ENCODE measurements at places on chromosomes 3 and 15. TPM values are rescaled to one million over a fixed set of nuclear protein-coding genes. Genes with fewer than 3 reads are reported as not detected.

- no peaks in the 10 kb centered on the region for H3K36me3 ChIP-seq
- no peak for DNase-seq
- H3K27me3 ChIP-seq: no peaks in the 10 kb centered on the region
- H3K4me1 ChIP-seq: no peaks in the 10 kb centered on the region
Measured at GRCh38 chr3:143825513-143825912, 22.8 kb downstream of the SLC9A9 start.

SENP5 gene
- 26.9 TPM for total RNA-seq

- no peak overlapping the region for H3K27ac ChIP-seq
- H3K27me3 ChIP-seq: no peaks in the 10 kb centered on the region
- no peak for DNase-seq
- H3K4me1 ChIP-seq: no peaks in the 10 kb centered on the region
Measured at GRCh38 chr15:63922916-63923315, 89.2 kb upstream of the HERC1 start.

CHL1 gene
- total RNA-seq: 0.05 TPM

DNA sequence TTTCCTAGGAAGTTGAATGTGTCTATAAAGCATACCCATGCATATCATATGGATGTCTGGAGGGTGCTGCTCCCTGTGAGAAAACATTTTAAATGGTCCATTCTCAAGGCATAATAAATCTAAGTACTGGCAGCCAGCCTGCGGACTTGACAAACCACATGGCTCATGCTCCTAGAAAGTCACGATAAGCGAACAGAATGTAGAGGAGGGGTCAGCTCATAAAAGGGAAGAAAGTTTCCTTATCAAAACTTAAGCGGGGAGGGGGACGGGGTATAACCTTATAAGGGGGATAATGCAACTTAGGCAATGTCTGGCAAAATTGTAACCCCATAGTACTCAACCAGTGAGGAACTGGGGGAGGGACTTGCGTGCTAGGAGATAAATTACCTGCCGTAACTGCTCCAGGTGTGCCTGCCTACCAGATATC is 159.8 kb upstream of the LMCD1 start:
- H3K36me3 ChIP-seq: no peaks in the 10 kb centered on the region
- H3K4me3 ChIP-seq: no peak overlapping the region
- no peak for DNase-seq
- no peaks in the 10 kb centered on the region for H3K4me1 ChIP-seq

HCLS1 gene
- total RNA-seq: 17.2 TPM

DNA sequence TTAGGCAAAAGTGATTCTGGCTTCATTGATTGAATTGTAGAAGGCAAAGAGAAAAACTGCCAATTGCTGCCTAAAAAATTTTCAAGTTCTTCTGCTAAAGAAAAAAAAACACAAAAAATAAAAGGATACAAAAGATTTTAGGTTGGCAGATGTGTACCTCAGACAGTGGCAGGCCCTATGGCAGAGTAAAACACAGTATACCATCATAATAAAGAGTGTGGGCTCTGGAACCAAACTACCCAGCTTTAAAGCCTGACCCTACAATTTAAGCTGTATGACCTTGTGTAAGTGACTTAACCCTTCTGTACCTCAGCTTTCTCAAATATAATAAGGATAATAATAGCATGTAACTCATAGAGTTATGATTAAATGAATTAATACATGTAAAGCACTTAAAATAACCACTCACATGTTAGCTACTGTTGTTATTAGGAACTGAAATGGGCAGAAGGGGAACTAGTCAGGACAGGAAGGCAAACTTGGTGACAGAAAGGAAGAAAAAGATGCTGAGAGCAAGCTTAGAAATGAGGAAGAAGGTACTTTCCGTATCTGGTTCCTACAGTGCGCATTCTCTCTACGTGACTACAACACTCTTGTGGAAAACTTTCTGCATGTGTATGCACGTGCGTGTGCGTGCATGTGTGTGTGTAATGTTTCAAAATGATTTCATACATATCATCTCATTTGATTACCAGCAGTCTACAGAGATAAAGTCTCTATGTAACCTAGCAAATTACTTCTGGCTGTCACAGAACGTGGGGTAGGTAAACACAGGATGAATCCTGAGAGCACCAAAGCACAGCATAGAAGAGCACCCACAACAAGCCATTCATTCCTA is 13.6 kb upstream of the GATM start:
- no peak for DNase-seq
- H3K27me3 ChIP-seq: no peaks in the 10 kb centered on the region
- H3K36me3 ChIP-seq: no peaks in the 10 kb centered on the region
- no peak overlapping the region for H3K27ac ChIP-seq
- peaks cover 42% of the 10 kb centered on the region for H3K4me1 ChIP-seq

GRCh38 chr15:96720251-96720650 is 389.8 kb downstream of the NR2F2 start:
- no peaks in the 10 kb centered on the region for H3K36me3 ChIP-seq
- H3K4me1 ChIP-seq: no peaks in the 10 kb centered on the region

SNURF gene
- total RNA-seq: 4.9 TPM

DNA sequence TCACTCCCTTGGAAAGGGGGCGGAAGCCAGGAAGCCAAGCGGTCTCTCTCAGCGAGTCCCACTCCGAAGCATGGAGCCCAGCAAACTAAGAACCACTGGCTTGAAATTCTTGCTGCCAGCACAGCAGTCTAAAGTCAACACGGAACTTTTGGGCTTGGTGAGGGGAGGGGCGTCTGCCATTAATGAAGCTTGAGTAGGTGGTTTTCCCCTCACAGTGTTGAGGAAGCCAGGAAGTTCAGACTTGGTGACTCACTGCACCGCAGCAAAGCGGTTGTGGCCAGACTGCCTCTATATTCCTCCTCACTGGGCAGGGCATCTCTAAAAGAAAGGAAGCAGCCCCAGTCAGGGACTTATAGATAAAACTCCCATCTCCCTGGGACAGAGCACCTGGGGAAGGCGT is 665.4 kb upstream of the CBLB start:
- no peaks in the 10 kb centered on the region for H3K27me3 ChIP-seq
- no peak for DNase-seq
- no peak overlapping the region for H3K27ac ChIP-seq
- H3K36me3 ChIP-seq: no peaks in the 10 kb centered on the region
- no peak overlapping the region for H3K4me3 ChIP-seq
- H3K4me1 ChIP-seq: no peaks in the 10 kb centered on the region

DNA sequence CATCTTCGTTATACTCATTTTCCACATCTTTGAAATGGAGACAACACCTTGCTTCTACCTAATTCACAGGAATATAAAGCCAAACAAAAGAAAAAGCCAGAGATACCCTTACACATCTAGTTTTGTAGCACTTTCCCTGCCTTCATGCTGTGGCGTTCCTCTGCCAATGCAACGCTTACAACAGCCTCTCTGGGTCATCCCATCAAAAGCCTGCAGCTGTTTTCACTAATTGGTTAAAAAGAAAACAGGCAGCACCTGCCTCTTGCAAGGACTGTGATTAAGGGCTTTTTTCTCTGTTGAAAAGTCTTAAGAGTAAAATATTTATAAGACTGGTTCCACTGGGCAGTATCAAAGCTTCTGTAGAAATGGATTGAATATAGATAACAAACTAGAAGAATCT is 120.3 kb downstream of the FMN1 start:
- H3K4me3 ChIP-seq: no peak overlapping the region
- H3K4me1 ChIP-seq: no peaks in the 10 kb centered on the region
- no peak for DNase-seq
- H3K27me3 ChIP-seq: peaks cover 11% of the 10 kb centered on the region
- no peaks in the 10 kb centered on the region for H3K36me3 ChIP-seq

USP3 gene
- 25.4 TPM for total RNA-seq

DNA sequence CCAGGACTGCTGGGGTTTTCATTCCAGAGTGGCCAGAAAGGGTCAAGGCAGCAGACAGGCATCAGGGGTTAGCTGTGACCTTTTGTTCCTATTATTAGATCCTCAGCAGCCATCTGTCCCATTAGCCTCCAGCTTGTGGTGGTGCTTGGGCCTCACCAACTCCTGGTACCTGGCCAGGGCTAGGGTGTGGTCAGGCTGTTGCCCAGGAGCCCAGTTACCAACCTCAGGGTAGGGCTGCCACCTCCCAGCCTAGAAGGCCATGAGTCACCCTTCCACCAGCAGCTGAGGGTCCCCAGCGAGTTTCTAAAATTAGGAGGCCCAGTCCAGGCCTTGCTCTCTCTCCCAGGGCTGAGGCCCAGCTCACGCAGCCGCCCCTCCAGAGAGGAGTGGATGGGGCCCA is 12.2 kb downstream of the TMEM43 start:
- no peak overlapping the region for H3K4me3 ChIP-seq
- H3K4me1 ChIP-seq: peaks cover 39% of the 10 kb centered on the region
- H3K36me3 ChIP-seq: peaks cover 41% of the 10 kb centered on the region
- DNase-seq: no peak
- H3K27ac ChIP-seq: peak overlapping the region; percentile 11
- H3K27me3 ChIP-seq: no peaks in the 10 kb centered on the region

ADAMTS9 gene
- total RNA-seq: 13.8 TPM

MLF1 gene
- 0.25 TPM for total RNA-seq

DNA sequence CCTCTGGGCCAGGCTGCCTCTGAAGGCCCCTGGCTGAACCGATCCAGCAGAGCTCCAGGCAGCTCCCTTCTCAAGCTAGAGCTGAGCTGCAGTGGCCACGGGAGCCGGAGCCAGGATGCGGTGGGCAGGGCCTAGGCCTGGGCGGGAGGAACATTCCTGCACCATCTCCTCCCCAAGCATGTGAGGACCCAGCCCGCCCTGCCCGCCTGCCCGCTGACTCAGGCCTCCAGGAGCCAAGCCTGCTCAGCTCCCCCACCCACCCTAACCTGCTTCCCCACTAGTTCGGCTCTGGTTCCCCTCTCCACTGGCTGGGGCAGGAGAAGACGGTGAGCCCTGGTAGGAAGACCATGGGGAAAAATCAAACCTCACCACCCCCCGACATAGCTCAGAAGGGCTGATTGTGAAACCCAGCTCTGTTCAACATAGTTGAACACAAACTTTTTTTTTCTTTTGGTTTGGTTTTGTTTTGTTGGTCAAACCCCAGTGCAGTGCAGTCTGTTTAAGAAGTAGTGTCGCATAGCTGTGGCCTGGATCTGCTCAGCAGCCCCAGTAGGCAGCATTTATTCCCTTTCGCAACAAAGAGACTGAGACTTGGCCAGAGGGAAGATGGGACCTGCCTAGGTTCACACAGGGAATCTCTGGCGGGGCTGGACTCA is 13.5 kb downstream of the SNX33 start:
- no peaks in the 10 kb centered on the region for H3K27me3 ChIP-seq
- DNase-seq: peak; percentile 44
- peaks cover 8% of the 10 kb centered on the region for H3K4me1 ChIP-seq
- H3K27ac ChIP-seq: peak overlapping the region; percentile 60
- H3K4me3 ChIP-seq: no peak overlapping the region
- H3K36me3 ChIP-seq: no peaks in the 10 kb centered on the region

DNA sequence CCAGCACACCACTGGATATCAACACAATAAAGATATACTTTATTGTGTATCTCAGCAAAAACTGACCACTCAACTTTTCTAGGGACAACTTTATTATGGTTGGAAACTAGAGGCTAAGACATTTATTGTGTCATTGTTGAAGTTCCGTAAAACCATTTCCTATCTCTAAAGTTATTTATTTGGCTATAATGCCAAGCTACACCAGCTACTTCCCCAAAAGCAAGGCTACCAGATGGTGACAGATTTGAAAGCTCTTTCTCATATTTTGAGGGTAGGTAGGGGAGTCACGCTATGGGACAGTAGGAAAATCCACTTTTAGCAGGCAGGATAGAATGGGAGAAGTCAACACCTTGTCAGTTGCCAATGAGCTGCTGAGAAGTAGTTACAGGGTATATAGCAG is 834.6 kb upstream of the CFAP20DC start:
- H3K4me1 ChIP-seq: no peaks in the 10 kb centered on the region
- H3K27ac ChIP-seq: no peak overlapping the region
- no peaks in the 10 kb centered on the region for H3K27me3 ChIP-seq
- DNase-seq: no peak
- no peaks in the 10 kb centered on the region for H3K36me3 ChIP-seq

- H3K36me3 ChIP-seq: no peaks in the 10 kb centered on the region
- H3K27ac ChIP-seq: no peak overlapping the region
- H3K27me3 ChIP-seq: no peaks in the 10 kb centered on the region
- DNase-seq: no peak
- no peak overlapping the region for H3K4me3 ChIP-seq
Measured at GRCh38 chr3:55169161-55169560, 241.3 kb upstream of the LRTM1 start.

DNA sequence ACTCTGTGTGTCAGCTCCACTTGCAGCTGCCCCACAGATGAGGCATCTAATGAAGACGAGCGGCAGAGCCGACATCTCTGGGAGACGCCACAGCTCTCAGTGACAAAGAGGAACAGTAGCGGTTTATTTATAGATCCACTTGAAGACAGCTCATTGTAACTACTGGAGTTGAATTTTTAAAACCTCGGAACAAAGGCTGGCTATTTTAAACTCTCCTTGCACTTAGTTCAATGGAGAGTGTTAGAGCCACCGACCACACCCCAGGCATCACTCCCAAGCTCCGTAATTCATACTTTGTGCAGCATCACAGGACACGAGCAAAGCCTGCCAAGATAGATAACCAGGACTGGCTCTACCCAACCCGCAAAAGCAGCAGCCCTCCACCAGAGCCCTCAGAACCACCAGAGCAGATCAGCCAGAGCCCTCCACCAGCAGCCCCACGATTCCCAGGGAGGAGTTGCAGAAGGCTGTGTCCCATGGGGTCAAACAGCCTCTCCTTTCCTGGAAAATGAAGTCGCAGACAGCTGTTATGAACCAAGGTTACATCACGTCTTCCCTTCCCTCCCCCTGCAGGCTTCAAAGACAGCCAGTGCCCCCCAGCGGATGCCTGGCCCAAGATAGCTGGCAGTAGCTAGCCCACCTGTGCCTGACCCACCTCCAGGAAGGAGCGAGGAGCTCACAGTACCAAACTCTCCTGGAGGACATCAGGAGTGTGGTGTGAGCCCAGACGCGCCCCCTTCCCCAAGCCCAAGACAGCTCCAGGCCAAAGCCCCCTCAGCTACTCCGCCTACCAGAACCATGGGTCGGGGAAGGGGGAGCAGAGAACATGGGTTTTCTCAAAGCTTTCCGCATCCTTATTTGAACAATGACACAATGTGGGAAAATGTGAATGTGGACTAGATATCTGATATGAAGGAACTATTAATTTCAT is 45.7 kb downstream of the POC1A start:
- no peak for DNase-seq
- H3K4me3 ChIP-seq: no peak overlapping the region
- no peak overlapping the region for H3K27ac ChIP-seq

- no peak overlapping the region for H3K27ac ChIP-seq
- DNase-seq: no peak
- no peaks in the 10 kb centered on the region for H3K36me3 ChIP-seq
- H3K27me3 ChIP-seq: no peaks in the 10 kb centered on the region
Measured at GRCh38 chr3:55207744-55208143, 279.4 kb downstream of the WNT5A start.

GPR149 gene
- not detected for total RNA-seq

C2CD4A gene
- total RNA-seq: under 0.01 TPM

- H3K36me3 ChIP-seq: no peaks in the 10 kb centered on the region
- no peaks in the 10 kb centered on the region for H3K27me3 ChIP-seq
- H3K4me1 ChIP-seq: no peaks in the 10 kb centered on the region
- H3K27ac ChIP-seq: no peak overlapping the region
- H3K4me3 ChIP-seq: no peak overlapping the region
Measured at GRCh38 chr15:64813075-64813474, 12.4 kb downstream of the PIF1 start.

Measured in liver (tissue), 10 donors.